ENCODE measurements at places on chromosomes 6 and 20.

- no peak for DNase-seq
Observed at GRCh38 chr6:143516690-143517446, 5.3 kb upstream of the FUCA2 start.

DNA sequence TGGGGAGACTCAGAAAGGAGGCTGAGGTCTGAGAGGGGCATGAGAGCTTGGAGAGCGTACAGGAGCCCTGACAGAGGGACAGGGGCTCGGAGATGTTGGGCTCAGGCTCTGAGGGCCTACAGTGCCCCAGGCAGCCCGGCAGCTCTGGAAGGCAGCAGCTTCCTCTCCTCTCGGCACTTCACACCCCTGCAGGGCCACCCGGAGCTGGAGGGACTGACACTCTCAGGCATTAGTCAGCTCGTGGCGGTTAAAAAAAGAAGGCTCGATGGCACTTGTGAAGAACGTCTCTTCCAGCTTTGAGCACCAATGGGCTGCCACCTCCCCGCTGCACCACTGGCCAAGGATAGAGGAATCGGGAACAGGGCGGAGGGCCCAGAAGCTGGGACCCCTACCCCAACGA lies 62.6 kb upstream of the SIRPA start:
- no peak for DNase-seq

- no peak for DNase-seq
Observed at GRCh38 chr6:14897831-14898230, 348.0 kb upstream of the JARID2 start.

- peak; percentile 52 for DNase-seq
Observed at GRCh38 chr6:109449795-109450673, 5.5 kb downstream of the MICAL1 start.

GRCh38 chr20:39009348-39009747 lies 47.2 kb downstream of the DHX35 start:
- DNase-seq = no peak

DNA sequence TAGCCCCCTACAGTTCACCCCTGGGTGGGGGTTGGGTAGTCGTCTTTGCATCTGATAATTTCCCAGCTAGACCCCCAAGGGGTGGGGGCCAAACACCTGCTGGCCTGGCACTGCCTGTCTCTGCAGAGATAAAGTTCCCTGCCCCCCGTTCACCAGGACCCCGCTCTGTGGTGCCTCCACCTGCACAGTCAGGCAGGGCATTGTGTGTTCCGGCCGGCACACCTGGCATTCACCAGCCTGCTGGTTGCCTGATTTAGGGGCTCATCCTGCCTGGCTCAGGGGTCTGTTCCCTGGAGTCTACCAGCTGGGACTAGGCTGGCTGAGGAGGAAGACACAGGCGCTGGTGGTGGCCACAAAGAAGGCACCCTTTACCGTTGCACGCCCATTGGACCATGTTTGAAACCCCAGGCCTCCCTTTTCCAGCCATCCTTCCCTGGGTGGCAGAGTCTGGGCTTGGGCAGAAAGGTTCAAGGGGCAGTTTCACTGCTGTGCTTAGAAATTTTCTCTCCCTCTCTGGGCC lies 30.8 kb upstream of the SCRT2 start:
- DNase-seq = no peak

GRCh38 chr6:163721922-163722692 lies 307.6 kb downstream of the QKI start:
- no peak for DNase-seq

DNA sequence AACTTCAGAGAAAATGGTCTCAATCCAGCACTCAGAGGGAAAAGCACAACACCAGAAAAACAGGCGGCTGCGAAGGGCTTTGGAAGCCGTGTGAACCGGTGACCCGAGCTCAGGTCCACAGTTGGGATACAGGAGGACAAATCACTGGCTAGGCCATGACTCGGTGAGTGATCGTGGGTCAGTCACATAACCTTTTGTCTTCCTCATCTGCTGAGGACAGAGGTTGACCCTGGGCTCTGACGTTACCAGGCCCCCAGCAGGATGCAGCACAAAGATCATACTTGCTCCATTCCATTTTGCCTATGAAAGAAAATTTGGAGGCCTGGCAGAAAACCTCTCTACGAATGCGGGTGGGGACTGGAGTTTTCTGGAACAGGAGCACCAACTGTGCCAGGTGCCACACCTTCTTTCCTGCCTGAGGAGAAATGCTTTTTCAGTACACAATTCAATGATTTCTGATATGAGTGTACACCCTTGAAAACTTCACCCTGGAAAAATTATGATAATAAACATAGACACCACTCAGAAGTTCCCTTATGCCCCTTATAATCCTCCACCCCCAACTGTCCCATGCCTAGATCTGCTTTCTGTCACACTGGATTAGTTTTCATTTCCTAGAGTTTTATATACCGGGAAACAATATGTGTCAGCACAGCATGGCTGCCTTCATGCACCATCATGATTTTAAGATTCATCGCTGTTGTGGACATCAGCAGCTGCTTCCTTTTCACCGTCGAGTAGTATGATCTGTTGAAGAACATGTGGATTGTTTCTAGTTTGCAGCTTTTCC lies 85.3 kb upstream of the RALGAPA2 start:
- no peak for DNase-seq

DNA sequence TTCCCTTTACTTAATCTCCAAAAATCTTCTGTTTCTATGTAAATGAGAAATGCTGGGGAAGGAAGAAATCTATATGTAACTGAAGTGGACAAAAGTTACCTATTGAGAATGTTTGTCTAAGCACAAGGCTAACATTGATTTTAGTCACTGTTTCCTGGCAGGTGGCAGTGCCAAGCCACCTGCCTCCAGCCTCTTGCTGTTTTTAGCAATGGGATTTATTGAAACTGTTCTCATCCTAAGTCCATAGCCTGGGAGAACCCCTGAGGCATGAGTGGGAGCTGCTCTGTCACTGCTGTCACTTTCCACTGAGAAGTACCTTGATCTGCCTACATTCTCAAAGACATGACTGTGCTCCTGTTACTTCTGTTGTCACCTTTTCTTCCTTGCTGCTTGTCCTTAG lies 14.7 kb downstream of the ENPP3 start:
- DNase-seq = no peak

DNA sequence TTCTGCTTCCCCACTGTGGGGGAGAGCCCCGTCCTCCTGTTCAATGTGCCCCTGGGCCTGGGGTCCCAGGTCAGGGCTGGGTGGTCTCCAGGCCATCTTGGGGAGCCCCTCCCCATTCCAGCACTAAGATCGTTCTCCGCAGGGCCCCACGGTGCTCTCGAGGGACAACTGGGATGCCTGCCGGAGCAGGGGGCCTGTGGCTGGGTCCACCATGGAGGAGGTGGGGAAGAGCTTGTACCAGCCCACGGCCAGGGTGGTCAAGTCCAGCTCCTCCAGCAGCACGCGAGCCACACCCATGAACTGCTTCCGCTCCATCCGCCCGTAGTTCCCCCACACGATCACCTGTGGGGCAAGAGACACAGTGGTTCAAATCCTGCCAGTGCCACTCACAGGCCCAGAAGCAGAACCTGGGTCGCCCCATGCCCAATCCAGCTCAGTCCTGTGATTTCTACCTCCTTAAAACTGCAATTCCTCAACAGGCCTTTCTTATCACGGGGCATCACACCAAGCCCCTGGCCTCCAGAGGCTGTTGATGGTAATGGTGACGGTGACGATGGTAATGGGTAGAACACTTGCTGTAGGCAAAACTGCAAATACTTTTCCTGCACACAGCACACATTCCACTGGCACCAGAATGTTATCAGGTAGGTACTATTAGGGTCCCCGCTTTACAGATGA lies 10.5 kb downstream of the KCNK15 start:
- DNase-seq = no peak

DNA sequence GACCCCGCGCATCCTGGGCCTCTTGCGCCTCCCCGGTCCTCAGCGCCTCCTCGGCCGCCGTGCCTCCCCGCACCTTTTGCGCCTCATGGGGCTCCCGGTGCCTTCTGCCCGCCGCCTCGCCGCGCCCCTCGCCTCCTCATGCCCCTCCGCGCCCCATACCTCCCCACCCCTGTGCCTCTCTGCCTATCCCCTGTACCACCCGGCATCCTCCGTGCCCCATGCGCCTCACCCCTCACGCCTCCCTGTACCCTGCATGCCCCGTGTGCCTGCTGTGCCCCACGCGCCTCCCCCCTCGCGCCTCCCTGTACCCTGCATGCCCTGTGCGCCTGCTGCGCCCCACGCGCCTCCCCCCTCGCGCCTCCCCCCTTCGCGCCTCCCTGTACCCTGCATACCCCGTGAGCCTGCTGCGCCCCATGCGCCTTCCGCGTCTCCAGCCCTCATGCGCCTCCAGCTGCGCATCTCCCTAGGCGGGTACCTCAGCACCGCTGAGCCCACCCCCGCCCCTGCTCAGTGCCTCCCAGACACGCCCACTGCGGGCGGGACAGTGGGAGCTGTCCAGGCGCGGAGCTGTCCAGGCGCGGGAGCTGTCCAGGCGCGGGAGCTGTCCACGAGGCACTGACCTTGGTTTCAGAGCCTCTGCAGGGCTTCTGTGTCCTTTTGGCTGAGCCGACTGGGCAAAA lies 37.1 kb downstream of the IGF2R start:
- DNase-seq = no peak

DNA sequence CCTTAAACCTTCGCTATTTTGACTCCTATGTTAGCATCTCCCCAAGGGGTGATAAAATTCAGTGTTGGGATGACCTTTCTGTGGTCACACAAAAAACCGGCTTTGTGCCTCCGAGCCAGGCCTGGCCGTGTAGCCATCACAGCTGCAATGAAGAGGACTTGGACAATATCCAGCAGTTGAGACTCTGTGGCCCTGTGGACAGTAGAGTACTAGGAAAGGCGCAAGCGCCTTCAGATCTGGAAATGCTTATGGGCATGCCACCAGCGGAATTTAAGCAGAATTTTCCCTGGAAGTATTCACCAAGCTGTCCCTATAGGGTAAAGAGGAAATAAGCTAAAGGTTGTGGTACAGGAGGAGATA lies 63.3 kb upstream of the SLC2A12 start:
- no peak for DNase-seq

- DNase-seq = no peak
Observed at GRCh38 chr6:29831776-29832175, 4.2 kb downstream of the HLA-G start.

DNA sequence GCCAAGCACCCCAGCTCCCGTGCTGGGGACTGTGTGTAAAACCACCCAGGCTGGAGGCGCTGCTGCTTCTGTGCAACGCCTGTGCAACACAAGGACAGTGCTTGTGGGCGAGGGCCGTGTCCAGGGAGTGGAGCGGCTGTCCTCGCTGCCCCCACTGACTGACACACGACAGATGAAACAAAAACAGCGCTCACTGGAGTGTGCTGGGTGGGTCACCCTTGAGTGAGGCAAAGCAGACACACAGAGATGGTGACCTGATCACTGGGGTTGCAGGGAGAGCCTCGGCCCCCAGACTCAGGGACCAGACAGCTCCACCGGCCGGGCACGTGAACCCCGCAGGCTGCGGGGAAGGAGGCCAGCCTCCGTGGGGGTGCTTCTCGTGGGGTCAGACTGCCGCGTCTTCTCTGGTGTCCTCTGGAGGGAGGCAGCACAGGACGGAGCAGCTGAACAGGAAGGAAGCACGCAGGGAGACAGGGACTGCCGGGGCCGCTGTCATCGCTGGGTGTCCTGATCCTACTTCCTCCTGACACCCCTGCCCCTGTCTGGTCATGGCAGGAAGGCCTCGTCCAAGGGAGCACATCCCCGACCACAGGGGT lies 75.9 kb upstream of the CST7 start:
- no peak for DNase-seq

DNA sequence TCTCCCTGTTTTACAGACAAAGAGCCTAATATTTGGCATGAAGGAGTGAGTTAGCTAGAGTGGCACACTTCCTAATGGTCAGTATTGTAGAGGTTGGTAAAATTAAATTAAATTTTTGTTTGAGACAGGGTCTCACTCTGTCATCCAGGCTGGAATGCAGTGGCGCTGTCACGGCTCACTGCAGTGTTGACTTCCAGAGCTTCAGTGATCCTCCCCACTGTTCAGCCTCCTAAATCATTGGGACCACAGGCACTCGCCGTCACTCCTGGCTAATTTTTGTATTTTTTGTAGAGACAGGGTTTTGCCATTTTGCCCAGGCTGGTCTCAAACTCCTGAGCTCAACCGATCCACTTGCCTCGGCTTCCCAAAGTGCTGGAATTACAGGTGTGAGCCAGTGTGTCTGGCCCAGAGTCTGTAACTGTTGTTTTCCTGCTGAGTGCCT lies 70.9 kb downstream of the SCAND1 start:
- no peak for DNase-seq

DNA sequence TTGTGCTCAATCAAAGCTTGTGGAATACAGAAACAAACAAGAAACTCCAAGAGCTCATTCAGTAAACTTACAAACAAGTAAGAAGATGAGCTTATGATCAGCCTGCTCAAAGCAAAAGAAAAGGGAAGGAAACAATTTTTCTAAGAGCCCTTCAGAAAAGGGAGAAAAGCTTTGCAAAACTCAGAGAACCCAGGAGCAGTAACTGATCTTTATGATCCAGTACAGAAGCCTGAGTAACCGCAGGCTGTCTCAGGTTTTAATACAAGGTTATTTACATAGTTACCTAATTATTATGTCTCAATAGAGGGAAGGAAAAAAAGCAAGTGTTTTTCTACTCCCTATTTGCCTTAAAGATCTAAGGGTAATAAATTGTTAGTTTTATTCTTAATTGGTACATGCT lies 226.5 kb downstream of the MAFB start:
- no peak for DNase-seq

DNA sequence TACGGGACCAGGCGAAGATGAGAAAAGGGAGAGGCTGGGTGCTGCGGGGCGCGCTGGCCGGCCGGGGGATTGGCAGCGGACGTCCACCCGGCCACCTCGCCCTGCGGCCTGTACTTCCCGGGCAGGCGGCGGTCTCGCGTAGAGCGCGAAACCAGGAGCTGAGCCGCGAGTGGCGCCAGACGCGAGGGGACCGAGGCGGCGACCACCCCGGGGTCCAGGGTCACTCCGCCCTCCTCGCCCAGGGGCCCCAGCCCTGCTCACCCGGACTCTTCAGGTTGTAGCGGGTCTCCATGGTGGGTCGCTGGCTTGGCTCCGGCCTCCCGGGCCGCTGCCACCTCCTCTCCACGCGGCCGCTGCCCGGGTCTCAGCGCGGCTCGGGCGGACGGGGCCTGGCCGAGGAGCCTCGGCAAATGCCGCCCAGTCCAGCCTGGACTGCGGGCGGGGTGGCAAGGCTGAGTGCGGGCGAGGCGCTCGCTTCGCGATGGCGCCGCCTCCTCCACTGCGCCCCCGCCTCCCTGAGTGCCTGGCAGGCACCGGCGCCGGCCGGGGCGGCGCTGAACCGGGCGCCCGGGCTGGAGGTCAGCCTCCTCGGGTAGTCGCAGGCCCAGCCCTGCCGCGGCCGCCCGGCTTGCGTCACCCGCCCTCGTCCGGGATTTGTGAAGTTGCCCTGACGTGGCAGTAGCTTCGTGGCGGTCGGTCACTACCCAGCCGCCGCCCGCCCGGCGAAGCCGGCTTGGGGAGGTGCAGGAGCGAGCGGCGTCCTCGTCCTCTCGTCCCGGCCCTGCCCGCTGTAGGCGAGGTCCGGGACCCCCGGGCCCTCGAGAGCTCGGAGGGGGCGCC lies at the start of gene UBE2J1:
Gene UBE2J1, minus strand, starts transcription at position 445 of the 840 bp plus-strand sequence. Its CDS starts 153 bp downstream, at position 292.
- peak; percentile 85 for DNase-seq
